ENCODE measurements at places on chromosomes 1 and 21.

- DNase-seq: peak; percentile 75
Observed at GRCh38 chr1:13725714-13726175, 25.8 kb downstream of the PRDM2 start.

DNA sequence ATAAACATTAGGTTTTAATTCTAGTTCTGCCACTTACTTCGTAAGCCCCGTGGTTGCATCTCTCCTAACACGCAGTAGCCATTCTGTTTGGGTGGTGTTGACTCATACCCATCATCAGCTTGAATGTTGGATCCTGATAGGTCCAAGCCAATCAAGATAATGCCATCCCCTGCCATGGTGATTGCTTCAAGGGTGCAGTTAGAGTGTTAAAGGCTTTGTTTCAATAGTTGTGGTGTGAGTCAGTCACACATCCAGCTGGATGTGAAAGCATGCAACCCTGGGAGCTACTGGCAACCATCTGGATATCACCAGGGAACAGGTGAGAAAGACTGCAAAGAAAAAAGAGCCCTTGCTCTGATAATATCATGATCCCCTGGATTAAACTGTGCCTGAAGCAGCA lies 69.1 kb downstream of the OMA1 start:
- no peak for DNase-seq

- no peak for DNase-seq
Observed at GRCh38 chr1:2930913-2931723, 90.1 kb upstream of the ACTRT2 start.

DNA sequence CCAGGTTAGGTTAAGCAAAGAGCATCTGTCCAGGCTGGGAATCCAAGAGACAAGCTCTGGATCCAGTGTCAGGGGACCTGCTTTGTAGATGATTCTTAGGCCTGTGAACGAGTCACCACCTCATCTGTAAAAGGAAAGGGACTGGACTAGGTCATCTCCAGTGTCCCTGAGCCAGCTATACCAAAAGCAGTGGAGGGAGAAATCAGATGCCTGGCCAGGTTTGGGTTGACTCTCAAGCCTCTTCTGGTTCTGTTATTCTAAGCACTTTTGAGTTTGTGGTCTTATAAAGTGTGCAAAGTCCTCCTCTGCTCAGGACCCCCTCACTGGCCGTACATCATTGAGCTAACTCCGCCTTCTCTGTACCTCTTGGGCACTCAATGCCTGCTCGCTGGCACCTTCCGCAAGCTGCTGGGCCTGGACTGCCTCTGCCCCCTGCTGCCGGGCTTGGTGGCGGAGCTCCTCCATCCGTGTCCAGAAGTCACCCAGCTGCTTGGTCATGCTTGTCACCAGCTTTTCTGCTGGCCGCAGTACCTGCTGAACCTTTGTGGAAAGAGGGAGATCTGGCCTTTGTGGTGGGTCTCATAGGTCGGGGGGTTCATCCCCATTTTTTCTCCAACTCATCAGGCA lies 33.6 kb downstream of the CAMK1G start:
- no peak for DNase-seq

Measured in hematopoietic multipotent progenitor cell treated with erythropoietin and hydrocortisone succinate and interleukin-3 and kit ligand, for 6 days (in vitro differentiated cells).